ENCODE measurements at places on chromosomes 13 and 19.
A peak's percentile ranks its signal among the peaks of the same experiment; 100 is the strongest.

- peak within 1 kb of the TSS; percentile 93 for H3K4me3 ChIP-seq
- peaks cover 48% of the 10 kb centered on the region for H3K4me1 ChIP-seq
- H3K27me3 ChIP-seq = no peaks in the 10 kb centered on the region
Measured at GRCh38 chr19:1407528-1408299, at the start of gene DAZAP1. DAZAP1 (plus strand) TSS chr19:1407586; CDS start chr19:1407774, 188 bp downstream.

DNA sequence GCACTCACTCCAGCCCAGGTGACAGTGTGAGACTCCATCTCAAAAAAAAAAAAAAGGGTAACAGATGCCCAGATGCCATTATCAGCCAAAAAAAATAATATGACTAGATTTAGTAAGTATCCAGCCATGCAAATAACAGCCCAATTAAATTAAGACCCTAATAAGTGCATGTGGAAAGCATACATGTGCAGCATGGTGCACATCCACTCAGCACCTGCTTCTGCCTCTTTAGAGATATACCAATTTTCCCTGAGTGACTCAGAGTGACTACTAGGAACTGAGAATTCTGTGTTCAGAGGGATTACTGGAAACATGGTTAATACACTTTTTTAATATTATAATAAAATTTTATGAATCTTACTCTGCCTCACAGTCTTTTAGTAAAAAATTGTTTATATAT, 29.8 kb upstream of the ZNF675 start:
- H3K27ac ChIP-seq = no peak overlapping the region
- H3K4me1 ChIP-seq = no peaks in the 10 kb centered on the region
- no peaks in the 10 kb centered on the region for H3K27me3 ChIP-seq

- no peaks in the 10 kb centered on the region for H3K4me1 ChIP-seq
- no peak overlapping the region for H3K27ac ChIP-seq
- H3K36me3 ChIP-seq = no peaks in the 10 kb centered on the region
- no peak overlapping the region for H3K4me3 ChIP-seq
- no peak for DNase-seq
- no peaks in the 10 kb centered on the region for H3K27me3 ChIP-seq
Measured at GRCh38 chr13:21657538-21657937, 13.3 kb upstream of the FGF9 start.

- DNase-seq = no peak
- no peaks in the 10 kb centered on the region for H3K27me3 ChIP-seq
- H3K4me3 ChIP-seq = no peak overlapping the region
- H3K36me3 ChIP-seq = no peaks in the 10 kb centered on the region
Measured at GRCh38 chr19:13712767-13713201, 51.5 kb upstream of the MRI1 start.

GRCh38 chr13:111202156-111202621, 87.1 kb downstream of the ARHGEF7 start:
- H3K4me3 ChIP-seq = no peak overlapping the region
- no peaks in the 10 kb centered on the region for H3K36me3 ChIP-seq
- H3K4me1 ChIP-seq = no peaks in the 10 kb centered on the region
- no peaks in the 10 kb centered on the region for H3K27me3 ChIP-seq

All from sigmoid colon (tissue), 7 donors.